ENCODE measurements at places on chromosomes 13 and 19.

DNA sequence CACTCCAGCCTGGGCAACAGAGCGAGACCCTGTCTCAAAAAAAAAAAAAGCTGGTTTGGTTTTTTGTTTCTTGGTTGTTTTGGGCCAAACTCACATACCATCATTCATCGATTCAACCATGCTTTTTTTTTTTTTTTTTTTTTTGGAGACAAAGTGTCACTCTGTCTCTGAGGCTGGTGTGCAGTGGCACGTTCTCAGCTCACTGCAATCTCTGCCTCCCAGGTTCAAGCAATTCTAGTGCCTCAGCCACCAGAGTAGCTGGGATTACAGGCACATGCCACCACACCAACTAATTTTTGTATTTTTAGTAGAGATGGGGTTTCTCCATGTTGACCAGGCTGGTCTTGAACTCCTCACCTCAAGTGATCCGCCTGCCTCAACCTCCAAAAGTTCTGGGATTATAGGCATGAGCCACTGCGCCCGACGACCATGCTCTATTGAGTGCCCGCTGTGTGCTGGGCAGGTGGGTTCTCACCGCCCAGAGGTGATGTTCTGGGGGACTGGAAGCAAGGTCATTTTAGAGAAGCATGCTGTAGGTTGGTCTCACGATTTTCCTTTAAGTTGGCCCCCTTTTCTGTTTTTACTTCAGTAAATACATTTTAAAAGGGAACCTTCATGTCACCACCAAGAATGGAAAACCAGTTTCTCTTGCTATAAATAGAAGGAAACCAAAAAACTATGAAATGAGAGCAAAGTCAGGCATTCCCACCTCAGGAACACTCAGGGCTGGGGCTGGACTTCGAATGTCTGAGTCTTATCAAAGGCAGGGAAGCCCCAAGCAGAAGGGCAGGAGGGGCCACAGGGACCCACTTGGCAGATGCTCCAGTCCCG lies 8.3 kb upstream of the JUND start:
- no peak for DNase-seq

- no peak for DNase-seq
Measured at GRCh38 chr19:39444598-39445195, 685 bp upstream of the SUPT5H start.

DNA sequence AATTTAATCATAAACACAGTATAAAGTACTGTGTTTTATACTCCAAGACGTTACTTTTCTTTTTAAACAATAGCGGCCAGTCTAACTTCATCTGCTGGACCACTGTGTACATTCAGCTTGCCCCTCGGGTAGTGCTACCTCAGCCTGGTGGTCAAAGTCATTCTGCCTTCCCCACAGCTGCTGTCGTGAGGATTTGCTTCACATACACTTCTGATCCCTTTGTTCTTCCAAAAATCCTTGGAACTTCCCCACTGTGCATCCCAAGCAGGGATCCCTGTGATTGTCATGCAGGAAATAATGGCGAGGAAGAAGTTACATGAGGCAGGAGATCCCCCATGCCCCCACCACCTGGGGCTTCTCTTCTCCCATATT lies 234.9 kb upstream of the STARD13 start:
- DNase-seq: no peak

DNA sequence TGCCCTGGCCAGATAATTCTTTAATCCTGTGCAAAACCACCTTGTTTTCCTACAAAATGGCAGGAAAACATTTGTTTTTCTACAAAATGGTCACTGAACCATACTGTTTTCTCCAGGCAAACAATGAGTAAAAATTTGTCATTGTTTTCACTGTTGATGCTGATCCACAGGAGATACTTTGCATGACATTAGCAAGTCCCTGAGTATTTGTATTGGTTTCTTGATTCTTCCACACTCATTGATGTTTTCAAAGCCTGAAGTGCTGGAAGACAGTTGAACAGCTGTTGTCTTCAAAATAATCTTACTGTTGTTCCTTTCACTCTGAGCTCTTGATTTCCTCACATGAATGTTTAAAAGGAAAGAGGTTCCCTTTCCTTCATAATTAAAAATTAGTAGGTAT lies 123.1 kb upstream of the HTR2A start:
- DNase-seq: no peak

GRCh38 chr13:52599848-52600603 lies 42.2 kb upstream of the HNRNPA1L2 start:
- no peak for DNase-seq

- no peak for DNase-seq
Measured at GRCh38 chr19:1107661-1108261, 4.0 kb downstream of the GPX4 start.

Data from NCI-H1048 (cell line).